Germinal center (tissue), 1 donor: ENCODE measurements at places on chromosomes 11 and 22.
A peak's percentile ranks its signal among the peaks of the same experiment; 100 is the strongest.

DNA sequence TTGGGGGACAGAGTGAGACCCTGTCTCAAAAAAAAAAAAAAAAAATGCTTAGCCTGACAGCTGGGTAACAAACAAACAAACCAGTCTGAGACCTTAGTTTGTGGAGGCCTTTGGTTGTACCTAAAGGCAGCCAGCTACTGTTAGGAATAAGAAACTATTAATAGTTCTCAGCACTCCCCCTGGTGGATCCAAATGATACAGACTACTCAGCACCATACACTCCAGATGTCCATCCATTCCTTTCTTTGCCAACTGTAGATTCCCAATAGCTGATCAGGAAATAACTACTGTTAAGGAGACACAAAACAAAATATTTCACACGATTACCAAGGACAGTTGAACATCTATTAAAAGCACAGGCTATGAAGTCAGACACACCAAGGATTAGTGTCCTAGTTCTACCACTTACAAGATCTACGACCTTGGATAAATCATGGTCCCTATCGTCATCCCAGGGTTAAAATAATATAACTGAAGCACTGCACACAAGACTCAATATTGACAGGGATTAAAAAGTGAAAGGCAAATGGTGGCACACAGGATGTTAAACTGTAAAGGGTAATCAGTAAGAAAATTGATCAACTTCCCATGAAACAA is 17.2 kb downstream of the CLDN25 start:
- DNase-seq, result peak; percentile 31

DNA sequence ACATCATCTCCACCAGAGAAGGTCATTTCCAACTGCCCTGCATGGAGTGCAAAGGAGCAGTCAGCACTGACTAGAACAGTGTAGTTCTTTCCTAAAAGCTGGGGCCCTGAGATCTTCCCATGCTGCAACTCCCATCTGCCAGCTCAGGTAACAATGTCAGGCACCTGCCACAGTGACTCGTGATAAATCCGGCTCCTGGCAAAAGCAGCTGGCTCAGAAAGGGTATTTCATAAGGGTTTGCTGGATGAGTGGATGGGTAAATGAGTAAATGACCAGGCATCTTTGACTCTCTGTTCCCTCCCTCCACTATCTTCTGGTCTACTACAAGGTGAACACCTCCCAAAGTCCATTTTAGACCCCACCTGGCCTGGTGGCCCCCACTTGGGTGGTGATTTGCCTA is 403.6 kb downstream of the NXPE2 start:
- no peak for DNase-seq

- DNase-seq, result no peak
Observed at GRCh38 chr22:33640900-33641299, 279.4 kb downstream of the LARGE1 start.

DNA sequence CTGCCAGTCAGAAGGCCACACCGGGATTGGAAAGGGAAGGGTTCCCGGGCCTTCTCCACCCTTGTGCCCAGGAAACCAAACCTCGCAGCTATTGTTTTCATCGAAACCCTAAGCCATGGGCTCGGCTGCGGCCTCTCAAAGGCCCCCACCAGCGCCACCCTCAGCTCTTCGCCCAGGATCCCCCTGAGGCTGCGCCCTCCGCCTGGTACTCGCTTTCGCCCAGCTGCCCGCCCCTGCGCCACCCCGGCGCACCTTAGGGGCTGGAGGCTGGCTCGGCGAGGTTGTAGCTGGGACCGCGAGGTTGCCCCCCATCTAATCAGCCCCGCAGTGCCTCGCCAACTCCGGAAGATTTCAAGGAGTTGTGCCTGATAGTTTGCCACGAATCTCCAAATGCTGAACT is 49.0 kb downstream of the FZD4 start:
- no peak for DNase-seq

DNA sequence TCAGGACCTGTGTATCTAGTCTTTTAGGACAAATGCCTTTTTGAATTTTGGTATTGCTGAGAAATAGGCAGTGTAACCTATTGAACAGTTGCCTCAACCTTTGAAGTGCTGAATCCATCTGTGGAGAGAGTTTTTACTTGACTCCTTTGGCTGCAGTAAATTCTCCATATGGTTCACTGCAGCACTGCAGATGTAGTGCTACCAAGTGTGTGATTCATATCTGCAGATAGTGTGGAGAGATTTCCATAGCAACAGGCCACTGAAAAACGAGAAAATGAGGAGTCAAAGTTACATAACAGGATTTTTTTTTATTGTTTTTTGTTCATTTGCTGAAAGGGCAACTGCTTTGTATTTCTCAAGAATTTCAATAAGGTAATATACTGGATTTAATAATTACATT is 356.1 kb downstream of the RAB38 start:
- DNase-seq, result no peak

DNA sequence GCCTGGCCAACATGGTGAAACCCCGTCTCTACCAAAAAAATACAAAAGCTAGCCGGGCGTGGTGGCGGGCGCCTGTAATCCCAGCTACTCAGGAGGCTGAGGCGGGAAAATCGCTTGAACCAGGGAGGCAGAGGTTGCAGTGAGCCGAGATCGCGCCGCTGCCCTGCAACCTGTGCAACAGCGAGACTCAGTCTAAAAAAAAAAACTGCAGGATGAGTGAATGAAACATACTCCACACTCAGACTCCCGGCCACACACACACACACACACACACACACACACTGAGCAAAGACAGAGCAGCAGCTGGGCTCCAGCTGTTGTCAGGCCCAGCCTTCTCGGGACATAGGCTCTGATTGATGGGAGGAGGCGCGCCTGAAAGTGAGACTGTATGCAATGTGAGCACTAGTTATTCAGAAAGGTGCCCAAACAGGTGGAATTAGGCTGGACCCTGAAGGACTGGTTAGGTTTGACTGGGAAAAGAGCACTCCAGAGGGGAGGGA is 1.5 kb upstream of the PLEKHA7 start:
- DNase-seq, result no peak

DNA sequence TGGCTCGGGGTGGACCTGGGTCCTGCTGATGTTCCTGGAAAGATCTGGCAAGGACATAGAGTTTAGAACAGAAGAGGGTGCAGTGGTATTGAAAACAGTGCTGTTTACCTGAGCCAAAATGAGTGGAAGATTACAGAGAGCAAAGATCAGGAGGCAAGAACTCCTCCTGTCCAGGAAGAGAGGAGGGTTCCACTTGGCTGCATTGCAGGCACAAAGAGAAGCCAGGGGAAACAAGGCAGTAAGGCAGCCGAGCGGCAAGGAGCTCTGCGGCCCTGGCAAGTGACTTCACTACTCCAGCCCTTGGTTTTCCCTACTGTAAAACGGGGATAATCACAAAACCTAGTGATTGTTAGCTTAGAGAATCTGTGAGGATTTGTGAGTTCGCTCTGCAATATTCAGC is 3.7 kb upstream of the PACSIN2 start:
- DNase-seq, result no peak

DNA sequence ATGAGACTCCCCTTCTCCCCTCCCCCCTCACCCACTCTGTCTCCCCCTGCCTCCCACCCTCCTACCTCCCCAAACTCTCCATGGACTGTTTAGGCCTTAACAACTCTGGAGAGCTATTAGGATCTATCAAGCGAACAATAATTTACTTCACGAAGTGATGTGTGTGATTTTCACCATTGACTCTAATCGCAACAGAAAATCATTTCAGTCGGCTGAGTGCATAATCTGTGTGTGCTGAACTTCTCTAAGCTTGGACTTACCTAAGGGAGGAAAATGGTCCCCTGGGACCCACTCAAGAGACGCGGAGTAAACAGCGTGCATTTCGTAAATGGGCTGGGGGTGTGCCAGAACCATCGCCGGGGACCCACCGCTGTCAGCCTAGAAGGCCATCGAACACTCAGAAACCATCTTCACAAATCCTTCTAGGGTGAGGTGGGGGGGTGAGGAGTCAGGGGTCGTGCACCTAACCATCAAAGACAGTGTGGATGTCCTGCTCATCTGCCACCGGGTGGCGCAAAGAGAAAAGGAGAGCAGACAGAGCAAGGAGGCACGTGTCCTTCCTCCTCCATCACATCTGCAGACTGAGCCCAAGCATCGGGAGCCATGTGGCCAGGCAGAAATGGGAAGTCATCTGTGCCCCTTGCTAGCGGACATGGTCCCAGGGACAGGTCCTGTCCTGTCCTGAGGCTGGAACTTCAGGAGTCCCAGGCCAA is 62.1 kb upstream of the NUP50 start:
- peak; percentile 24 for DNase-seq

GRCh38 chr11:105219269-105219668 is 79.7 kb upstream of the CARD18 start:
- no peak for DNase-seq

GRCh38 chr22:45497351-45498145 is 5.1 kb upstream of the FBLN1 start:
- DNase-seq, result no peak

DNA sequence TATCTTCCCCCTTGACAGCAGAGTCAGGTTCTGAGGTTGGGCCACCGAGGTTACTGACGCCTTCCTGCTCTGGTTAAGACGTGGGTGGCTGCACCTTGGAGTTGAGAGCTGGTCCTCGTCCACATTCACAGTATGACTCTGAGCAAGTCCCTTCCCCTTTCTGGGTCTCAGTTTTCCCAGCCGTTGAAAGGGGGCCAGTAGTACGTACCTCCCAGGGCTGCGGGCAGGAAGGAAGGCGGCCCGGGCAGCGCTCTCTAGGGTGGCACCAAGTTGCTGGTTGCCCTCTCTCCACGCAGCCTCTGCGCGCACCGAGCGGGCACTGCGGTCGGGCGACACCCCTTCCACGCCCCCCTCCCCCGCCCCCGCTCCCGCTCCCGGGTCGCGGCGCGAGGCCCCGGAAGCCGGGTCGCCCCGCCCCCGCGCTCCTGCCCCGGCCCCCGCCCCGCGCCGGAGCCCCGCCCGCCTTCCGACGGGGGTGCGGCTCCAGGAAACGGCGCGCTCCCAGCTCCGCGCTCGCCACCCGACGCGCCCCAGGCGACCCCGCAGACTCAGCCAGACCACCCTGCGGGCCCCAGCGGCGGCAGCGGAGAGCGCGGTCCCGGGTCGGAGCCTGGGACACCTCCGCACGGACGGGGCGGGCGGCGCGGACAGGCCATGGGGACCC is at the start of gene EHBP1L1:
TSS of gene EHBP1L1 (plus strand) at position 486 of the 664 bp plus-strand sequence. CDS start 250 bp downstream, outside the sequence.
- peak; percentile 88 for DNase-seq

- no peak for DNase-seq
Observed at GRCh38 chr22:44390613-44390970, 77.8 kb upstream of the SHISAL1 start.

DNA sequence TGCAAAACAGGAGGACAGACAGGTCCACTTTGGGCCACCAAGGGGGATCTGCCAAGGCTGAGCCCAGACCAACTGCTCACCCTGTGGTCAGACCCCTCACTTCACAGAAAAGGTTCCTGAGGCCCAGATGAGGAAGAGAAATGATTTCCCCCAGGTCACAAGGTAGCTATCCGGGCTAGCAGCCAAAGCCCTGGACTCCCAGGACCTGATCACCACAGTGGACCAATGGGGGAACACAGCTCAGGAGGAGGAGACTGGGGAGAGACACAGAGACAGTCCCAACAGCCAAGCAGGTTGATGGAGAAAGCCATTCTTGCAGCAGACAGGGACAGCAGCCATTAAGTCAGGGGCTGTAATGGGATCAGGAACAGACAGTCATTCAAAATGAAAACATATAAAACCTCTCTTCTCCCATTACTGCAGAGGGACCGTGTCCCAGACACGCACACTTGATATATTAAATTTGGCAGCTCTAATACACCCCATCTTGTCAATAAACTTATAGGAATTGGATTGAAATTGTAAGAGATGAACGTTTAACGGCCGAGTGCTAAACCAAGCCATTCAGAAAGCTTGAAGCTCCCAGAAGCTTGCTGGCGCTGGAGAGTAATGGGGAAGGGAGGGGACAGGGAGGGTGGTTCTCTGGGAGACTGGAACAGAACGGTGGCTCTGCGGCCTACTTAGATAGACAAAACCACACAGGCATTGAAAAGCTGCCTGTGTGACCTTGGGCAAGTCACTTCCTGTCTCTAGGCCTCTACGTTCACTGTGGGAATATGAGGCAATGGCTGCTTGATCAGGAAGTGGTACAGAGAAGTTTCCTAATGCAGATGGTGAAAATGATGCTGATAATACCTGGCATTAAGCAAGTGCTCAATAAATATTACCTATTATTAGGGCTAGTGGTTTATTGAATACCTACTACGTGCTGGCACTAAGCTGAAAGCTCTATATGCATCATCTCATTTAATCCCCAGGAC is 16.0 kb downstream of the ZMAT5 start:
- DNase-seq, result no peak

DNA sequence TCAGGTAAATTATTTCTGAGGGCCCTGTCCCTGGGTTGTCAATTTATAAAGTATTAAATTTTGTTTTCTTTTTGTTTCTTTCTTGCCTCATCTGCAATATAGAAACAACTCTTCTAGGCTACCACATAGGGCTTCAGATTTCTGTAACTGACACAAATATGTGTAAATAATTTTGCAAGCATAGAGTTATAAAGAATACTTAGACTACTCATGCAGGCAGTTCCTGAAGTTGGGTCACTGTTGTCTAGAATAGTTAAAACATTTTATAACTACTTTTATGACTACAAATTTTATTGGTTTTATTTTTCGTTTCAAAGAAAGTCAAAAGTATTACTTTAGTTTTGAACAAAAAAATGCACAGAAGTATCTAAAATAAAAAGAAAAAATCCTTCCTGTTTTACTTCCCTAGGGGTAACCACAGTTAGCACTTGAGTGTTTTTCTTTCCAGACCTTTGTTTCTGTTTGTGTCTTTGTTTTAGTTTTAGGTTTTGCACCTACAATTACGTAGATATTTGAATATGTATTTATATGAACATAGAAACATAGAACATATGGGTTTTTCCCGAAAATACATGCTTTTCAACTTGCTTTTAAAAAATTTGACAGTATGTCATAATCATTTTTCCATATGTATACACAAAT is 12.4 kb upstream of the TMEM123 start:
- no peak for DNase-seq

- DNase-seq, result no peak
Observed at GRCh38 chr11:110409174-110409573, 20.6 kb upstream of the FDX1 start.

GRCh38 chr22:45629469-45630089 is 42.1 kb upstream of the ATXN10 start:
- DNase-seq, result no peak

DNA sequence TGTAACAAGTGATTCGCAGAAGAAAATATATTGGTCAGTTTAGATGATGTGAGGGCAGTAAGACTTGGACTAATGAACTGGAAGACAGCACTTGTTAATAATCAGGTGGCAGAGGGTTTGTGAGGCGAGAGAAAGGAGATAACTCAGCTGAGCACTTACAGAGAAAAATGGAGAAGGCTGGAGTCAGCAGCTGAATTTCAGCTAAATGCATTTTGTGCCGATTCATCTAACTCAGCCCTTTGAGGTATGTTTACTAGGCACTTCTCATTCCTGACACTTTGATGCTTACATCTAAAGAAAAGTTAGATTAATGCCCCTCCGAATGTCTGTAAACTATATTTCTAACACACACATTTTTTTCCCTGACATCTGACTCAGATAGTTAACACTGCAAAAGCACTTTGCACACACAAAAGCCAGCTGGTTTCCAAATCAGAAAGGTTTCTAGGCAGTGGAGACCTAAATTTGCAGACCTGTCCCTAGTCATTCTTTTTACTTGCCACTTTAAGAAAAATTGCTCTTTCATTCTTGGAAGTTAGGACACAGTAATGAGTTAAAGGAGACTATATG is 859.5 kb upstream of the CCDC90B start:
- no peak for DNase-seq
